ENCODE measurements at places on chromosomes 1 and 21.

GRCh38 chr1:203934027-203934426, 72.6 kb downstream of the SNRPE start:
- DNase-seq, result no peak

- no peak for DNase-seq
Observed at GRCh38 chr1:162285149-162285561, 91.5 kb downstream of the SPATA46 start.

GRCh38 chr1:157399984-157400382, 152.3 kb downstream of the FCRL5 start:
- DNase-seq, result no peak

GRCh38 chr1:117466761-117467160, 99.5 kb downstream of the MAN1A2 start:
- no peak for DNase-seq

Data from CD4-positive, alpha-beta T cell treated with Interferon alpha-2 for 1 hour (primary cell).